Activated CD8-positive, alpha-beta memory T cell treated with anti-CD3 and anti-CD28 coated beads for 1 hour (primary cell): ENCODE measurements at places on chromosomes 2 and 18.

DNA sequence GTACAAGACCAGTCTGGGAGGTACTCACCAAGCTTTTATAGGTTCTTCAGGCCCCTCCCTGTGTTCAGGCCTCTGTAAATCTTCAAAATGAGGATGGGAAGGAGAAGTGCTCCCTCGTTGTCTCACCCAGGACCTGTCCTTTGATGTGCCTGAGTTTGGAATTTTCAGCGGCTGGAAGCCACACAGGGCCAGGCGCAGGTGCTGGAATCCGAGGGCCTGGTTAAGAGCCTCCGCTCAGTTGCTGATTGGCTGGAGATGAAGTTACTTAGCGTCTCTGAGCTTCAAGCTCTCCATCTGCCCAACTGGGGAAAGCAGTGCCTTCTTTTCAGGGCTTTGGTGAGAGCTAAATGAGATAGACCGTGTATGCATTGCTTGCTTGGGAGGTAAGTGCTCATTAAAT is 30.0 kb downstream of the HJURP start:
- no peak for DNase-seq

DNA sequence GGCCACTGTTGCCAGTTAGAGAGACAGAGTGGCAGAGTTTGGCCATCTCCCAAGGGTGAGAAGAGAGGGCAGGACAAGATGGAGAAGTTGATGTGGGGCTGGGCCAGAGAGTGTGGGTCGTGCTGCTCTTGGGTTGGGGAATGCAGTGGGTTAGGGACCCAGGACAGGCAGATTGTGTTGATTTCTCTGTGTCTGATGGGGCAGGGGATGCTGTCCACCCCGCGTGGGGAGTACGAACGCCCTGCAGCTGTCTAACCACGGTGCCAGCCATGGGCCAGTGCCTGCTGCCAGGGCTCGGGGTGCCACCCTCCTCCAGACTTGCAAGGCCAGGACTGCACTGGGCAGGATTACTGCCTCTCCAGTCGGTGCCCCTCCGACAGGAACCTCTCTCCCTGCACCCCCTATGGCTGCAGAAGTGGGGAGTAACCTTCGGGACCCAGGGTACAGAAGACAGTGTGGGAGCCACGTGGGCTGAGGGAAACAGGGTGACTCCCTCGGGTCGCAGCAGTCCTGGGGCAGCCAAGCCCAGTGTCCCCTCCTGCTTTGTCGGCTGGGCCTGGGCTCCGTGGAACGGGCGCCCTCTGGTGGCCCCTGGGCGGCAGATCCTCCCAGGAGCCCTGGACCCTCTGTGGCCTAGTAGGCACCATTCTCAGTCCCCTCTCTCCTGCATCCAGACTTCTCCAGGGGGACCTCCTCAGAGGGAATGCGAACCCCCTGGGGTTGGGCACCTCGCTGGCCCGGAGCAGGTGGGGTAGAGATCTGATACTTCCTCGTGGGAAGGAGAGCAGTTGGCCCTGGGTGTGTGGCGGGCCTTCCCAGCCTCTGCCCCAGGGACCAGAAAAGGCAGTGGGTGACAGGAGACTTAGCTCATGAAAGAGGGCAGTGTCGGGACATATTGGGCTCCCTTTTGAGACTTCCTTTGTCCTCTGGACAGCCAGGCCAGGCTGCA is 2.7 kb downstream of the GPC1 start:
- DNase-seq = peak; percentile 15

DNA sequence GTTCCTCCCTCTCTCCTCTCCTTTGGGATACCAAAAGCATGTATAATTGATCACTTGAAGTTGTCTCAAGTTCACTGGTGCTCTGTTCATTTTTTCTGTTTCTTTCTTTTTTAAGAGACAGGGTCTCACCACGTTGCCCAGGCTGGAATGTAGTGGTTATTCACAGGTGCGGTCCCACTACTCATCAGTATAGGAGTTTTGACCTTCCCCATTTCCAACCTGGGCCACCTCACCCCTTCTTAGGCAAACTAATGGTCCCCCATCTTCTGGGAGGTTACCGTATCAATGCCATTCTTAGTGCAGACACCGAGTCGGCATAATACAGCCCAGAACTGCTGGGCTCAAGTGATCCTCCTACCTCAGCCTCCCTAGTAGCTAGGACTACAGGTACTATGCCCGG is 31.3 kb upstream of the TMEM247 start:
- no peak for DNase-seq

DNA sequence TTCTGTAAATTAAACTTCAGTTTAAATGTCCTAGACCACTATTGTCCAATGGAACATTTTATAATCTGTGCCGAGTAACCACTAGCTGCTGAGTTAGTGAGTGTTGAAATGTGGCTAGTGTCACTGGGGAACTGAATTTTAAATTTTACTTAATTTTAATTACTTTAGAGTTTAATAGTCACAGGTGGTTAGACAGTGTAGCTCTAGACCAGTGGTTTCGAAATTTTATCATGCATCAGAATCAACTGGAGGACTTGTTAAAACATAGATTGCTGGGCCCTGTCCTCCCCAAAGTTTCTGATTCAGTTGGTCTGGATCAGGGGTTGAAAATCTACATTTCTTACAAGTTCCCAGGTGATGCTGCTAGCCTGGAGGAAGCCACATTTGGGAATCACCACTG is 110.4 kb downstream of the FMNL2 start:
- no peak for DNase-seq

GRCh38 chr2:149038442-149039212 is at the start of gene LYPD6B:
Gene LYPD6B, plus strand, starts transcription at chr2:149038699. Its CDS starts 92,250 bp downstream, at chr2:149130949.
- DNase-seq = no peak

DNA sequence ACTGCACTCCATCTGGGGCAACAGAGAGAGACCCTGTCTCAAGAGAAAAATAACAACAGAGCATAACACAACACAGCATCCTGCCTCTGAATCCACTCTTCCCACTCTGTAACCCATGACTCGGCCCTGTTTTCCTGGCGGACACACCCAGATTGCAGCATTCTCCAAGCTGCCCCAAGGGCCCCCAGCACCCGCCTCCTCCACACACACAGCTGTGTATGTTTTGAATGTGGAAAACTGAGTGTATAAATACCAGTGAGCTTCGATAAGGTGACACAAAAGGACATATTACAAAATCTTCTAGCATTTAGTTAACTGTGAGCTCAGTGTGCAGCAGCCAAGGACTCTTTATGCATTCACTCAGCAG is 13.0 kb downstream of the IMPA2 start:
- DNase-seq = no peak

DNA sequence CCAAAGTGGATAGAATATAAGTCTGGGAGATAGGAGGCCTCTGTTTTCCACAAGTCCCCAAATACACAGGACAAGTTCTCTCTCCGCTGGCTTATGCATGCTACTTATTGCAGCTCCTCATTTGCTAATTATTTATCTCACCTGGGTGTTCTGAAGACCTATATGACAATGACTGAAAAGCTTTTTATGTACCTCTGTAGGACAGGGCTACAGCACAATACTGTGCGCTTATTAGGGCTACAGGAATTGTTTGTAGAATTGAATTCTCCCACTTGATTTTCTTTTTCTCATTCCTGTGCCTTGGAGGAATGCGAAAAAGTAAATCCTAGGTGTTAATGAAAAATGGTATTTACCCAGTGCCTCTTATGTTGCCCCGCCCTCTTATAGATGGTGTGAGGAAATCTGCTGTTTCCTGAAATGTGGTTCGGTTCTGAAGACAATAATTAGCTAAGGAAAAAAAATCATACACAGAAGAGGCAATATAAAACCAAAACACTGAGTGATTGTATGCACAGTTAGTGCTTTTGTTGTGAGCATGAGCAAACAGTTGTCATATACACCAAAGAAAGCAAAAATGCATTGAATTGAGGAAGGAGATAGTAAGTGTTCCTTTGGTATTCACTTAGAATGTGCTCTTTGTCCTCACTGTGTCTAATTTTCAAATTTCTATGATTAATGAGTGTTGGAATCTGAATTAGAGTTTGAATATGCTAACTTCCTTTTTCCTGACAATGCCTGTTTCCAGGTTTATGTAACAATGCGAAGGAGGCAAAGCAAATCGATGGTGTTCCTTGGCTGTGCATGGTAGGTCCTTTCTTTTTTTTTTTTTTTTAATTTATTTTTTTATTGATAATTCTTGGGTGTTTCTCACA is 78.7 kb upstream of the PNPT1 start:
- DNase-seq = no peak

DNA sequence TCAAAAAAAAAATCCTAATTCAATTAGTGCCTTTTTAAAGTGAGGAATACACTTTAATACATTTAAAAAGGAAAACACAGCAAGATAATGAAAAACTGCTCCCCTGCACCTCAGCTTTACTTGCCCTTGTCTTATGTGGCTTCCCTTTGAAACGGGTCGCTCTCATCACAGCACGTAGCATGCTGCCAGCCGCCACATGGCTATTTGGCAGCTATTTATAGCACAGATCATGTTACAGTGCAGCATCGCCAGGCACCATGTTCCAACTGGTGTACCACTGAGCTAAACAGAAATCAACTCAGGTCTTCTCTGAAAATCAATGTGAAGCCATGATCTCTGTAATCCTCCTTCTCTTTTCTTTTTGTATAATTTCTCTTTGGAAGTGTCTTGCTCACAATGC is 65.1 kb downstream of the TMEM182 start:
- no peak for DNase-seq

- no peak for DNase-seq
Measured at GRCh38 chr18:28365411-28365831, 188.5 kb upstream of the CDH2 start.

GRCh38 chr2:211845338-211846035 is 693.1 kb downstream of the ERBB4 start:
- no peak for DNase-seq

- no peak for DNase-seq
Measured at GRCh38 chr2:125850541-125850940, 805.4 kb upstream of the GYPC start.

- no peak for DNase-seq
Measured at GRCh38 chr2:240789051-240789453, 31.0 kb downstream of the KIF1A start.

DNA sequence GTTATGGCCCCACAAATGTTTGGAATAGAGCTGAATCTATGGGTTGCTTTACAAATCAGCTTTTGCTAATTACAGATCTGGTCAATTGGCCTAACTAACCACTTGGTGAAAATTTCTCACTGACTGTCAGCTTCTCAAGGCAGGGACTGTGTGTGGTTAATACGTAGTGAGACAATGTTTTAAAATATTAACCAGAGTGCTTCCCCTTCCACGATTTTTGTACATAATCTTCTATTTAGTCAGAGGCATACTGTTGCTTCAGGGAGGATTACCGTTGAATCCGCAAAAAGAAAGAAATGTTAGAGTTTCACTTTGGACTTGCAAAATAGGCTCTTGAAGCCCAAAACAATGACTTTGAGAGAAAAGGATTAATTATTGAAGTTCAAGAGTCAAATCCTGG is 14.9 kb upstream of the KCNS3 start:
- no peak for DNase-seq

DNA sequence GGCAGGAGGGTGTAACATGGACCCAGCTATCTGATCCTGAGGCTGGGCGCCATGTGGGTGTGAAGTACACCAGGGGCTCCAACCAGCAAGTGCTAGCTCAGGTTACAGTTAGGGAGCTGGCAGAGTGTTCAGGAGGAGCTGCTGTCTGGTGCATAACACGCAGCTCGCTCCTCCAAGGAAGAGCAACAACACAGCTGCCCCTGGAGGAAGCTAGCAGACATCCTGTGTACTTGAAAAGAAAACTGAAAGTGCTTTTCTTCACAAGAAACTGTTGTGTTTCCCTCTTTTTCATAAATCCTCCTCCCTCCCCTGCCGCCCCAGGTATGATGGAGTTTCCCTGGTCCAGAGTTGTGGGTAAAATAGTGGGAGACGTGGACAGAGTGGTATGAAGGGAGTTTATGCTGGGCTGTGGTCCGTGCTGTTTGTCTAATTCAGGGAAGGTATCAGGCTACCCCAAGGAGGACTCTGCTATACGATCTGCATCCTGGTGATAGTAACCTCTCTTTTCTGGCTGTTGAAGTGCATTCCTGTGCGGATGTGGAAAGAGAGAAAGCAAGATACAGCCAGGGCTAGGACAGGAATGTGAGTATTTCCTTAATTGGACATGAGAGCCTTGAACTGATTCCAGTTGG is 6.1 kb upstream of the LBH start:
- no peak for DNase-seq

DNA sequence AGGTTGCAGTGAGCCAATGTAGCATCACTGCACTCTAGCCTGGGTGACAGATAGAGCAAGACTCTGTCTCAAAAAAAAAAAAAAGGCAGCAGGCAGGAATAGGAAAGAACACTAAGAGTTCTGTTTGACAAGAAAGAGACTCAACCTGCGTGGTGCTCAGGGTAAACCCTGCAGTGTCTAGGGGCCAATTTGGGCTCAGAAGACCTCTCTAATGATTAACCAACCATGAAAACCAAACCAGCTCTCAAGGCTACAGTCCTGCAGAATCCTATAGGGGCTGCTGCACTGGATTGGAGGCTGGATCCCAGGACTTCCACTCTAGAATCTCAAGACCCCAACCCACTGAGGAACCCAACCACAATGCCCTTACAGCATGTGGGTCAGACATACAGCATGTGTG is 2.4 kb downstream of the TRABD2A start:
- no peak for DNase-seq

GRCh38 chr2:97736608-97737330 is 23.4 kb downstream of the ZAP70 start:
- no peak for DNase-seq
